Non-pigmented ciliary epithelial cell (primary cell): ENCODE measurements at places on chromosomes 16 and 17.

- DNase-seq, result no peak
Observed at GRCh38 chr17:73681946-73682345, 37.7 kb upstream of the SDK2 start.

GRCh38 chr17:12133183-12133582, 112.5 kb downstream of the MAP2K4 start:
- no peak for DNase-seq

- no peak for DNase-seq
Observed at GRCh38 chr17:42346481-42346880, 41.8 kb downstream of the STAT3 start.

DNA sequence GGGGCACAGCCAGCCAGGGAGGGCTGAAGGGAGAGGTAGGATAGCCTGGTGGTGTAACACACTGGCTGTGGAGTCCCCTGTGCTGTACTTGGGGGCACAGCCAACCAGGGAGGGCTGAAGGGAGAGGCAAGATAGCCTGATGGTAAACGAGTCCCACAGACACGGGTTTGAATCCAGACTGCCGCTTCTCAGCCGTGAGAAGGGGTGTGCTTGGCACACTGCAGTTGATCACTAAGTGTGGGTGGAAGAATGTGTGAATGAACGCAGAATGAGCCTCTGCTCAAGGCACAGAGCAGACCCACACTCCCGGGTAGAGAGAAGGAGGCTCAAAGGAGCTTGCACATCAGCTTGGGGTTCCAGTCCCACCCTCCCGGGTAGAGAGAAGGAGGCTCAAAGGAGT, 71.4 kb downstream of the TIMM22 start:
- DNase-seq, result no peak

GRCh38 chr16:10584981-10585438, 4.6 kb upstream of the EMP2 start:
- DNase-seq, result no peak

DNA sequence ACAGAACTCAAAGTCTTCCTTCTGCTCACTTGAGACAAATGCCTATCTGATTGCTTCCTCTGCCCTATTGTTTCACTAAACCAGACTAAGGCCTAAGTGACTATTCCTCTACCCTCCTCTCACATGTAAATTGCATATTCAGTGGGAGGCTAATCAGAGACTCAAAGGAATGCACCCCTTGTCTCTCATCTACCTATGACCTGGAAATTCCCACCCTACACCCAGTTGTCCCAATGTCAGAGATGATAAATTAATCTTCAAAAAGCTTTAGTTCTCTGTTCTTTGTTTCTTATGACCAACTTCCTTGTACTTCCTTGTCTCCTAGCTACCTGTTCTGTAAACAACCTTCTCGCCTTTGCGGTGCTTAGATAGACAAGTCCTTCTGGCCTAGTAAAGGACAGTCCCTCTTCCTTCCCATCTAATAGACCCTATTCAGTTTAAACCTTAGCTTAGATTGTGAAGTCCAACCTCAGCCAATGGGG, 76.0 kb downstream of the EMP2 start:
- no peak for DNase-seq

GRCh38 chr17:51853857-51854256, 304.7 kb downstream of the CA10 start:
- DNase-seq, result no peak

GRCh38 chr17:80751946-80752581, 207.4 kb downstream of the RPTOR start:
- DNase-seq, result no peak

DNA sequence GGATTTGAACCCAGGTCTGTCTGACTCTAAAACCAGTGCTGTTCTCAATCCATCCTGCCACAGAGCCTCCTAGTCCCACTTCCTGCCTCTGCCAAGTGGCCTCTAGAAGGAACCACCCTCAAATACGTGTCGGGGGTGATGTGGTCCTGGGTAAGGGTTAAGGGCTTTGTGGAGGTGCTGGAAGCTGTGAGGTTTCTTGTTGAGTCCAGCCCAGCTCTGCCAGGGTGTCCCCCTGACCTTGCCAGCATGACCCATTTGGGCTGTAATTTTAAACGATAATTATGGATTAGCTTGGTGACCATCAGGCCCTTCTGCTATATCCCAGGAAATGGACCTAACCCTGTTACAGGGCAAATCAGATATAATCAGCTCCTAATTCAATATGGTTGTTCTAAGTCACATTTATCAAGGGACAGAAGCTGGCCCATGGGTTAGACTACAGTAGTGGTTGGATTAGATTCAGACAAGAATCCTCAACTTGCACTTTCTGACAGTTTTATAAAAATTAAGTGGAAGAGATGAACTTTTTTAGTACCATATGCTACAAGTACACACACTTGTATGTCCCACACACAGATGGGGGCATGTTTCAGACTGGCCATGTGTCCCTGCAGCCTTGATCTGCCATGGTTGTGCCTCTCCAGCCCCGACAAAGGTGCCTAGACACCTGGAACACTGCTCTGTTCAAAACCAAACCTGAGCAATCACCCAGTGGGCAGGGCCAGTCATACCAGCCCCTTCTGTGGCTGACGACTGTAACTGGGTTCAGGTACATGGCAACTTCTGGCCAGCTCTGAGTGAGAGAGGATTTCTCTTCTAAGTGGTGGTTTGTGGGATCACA, 48.0 kb downstream of the SMPD3 start:
- no peak for DNase-seq

DNA sequence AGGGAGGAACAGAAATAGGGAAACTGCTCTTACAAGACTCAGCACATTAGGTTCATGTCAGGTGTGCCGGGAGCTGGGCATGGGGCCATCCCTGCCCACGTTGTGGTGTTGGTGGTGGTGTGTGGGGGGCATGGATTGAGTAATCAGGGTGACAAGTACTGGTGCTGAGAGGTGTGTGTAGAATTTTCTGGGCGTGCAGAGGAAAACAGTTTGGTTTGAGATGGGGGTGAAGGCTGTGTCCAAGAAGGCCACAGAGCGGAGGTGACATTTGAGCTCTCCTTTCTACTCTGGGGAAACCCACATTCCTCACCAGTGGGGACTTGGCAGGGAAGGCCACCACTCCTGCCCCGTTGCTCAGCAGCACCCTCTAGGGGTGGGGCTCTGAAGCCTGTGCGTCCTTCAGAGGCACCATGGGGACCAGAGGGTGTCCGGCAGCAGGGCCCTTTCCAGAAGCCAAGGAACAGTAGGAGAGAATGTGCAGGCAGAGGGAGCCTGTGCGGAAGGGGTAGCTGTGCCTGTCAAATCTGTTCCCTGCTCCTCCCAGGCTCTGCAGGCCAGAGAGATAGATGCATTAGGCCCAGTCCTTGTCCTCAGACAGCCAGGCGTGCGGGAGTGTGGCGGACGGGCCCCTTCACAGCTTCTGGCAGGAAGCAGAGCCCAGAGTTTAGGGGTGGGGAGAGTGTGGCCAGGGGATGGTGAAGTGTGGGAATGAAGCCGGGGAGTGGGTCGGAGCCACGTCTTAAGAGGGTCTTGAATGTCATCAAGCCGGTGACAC, 48.7 kb upstream of the GSE1 start:
- DNase-seq, result no peak

DNA sequence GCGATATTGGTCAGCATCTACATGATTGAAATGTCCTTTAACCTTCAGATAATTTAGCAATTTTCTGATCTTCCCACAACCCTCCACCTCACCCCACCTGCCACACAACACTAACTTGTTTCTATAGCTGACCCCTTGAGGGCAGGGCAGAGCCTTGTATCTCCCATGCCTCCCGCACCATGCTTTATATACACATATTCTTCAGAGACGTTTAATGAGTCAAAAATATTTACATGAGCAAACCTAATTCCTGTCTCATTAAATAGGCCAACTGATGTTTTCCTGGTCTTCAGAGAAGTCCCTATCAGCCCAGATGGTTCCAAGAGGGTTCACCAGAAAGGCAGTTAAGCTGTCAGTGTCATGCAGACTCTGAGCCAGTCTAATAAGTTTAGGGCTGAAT, 6.6 kb upstream of the DHRS7C start:
- no peak for DNase-seq

- no peak for DNase-seq
Observed at GRCh38 chr17:30956764-30957374, 14.0 kb upstream of the RNF135 start.

GRCh38 chr16:19582050-19582831, 26.7 kb downstream of the VPS35L start:
- DNase-seq, result no peak

- DNase-seq, result no peak
Observed at GRCh38 chr16:5024632-5025031, 9.1 kb downstream of the NAGPA start.

DNA sequence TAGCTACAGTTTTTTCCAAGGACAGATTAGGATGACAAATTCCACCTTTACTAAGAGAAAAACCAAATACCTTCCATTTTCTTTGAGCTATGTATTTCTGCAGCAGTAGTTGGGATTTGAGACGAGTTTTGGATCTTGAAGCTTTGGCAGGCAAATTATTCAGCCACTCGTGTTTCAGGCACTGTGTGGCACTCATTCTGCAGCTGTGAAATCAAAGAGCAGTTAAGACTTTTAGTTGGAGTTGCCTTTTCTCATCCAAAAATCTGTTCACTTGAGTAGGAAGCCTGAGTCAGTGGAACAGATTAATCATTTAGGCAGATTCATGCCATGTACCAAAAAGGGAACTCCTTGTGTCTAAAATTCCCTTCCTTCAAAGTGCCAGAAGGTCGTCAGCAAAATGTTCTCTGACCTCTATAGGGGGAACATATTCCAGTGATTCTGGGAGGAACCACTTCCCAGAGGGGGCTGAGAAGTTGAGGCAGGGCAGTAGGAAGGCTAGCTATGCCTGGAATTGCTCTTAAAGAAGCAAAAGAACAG, 20.1 kb downstream of the ORC6 start:
- DNase-seq, result no peak

GRCh38 chr16:19434584-19434983, 16.9 kb downstream of the TMC5 start:
- no peak for DNase-seq

DNA sequence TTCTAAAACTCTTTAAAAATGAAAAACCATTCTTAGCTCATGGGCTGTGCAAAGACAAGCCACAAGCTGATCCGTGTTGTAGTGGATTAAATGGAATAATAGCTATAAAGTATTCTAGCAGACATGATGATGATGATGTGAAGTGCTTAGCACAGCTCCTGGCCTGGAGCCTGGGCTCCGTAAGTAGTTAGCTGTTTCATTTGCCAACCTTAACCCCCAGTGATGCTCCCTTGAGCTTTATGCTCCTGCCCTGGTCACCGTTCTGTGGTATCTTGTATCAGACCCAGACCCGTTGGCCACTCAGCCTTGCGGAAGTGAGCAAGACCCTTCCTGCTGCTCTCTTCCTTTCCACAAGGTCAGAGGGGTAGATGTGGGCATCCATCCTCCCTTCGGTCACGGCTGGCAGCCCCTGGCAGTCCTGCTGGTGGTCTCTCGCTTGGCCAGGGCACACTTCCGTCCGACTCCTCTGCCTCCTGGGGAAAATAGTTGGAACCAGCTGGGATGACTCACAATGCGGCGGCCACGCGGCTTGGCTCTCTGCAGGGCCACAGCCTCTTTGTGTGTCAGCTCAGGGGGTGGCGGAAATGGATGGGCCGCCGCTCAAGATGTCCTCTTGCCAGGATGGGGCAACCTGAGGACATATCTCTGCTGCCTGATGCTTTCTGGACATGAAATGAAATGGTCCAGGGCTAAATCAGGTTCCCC, 79.1 kb downstream of the GPR139 start:
- DNase-seq, result no peak

- DNase-seq, result no peak
Observed at GRCh38 chr17:77442976-77443747, 302.4 kb downstream of the SEC14L1 start.

DNA sequence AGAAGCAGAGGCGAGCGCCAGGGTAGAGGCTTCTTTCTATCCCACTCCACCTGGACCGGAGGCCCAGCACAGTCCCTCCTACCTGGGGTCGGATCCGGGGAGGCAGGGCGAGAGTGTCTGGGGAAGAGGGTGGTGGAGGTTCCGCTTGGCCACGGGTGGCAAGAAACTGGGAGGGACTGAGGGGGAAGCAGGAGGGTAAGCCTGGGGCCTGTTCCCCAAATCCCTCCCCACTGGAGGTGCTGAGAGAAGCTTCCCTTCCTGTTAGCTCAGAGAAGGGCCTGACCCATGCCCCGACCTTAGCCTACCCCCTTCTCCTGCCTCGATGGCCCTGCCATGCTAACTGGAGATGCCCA, 1.8 kb upstream of the TPPP3 start:
- DNase-seq, result no peak

DNA sequence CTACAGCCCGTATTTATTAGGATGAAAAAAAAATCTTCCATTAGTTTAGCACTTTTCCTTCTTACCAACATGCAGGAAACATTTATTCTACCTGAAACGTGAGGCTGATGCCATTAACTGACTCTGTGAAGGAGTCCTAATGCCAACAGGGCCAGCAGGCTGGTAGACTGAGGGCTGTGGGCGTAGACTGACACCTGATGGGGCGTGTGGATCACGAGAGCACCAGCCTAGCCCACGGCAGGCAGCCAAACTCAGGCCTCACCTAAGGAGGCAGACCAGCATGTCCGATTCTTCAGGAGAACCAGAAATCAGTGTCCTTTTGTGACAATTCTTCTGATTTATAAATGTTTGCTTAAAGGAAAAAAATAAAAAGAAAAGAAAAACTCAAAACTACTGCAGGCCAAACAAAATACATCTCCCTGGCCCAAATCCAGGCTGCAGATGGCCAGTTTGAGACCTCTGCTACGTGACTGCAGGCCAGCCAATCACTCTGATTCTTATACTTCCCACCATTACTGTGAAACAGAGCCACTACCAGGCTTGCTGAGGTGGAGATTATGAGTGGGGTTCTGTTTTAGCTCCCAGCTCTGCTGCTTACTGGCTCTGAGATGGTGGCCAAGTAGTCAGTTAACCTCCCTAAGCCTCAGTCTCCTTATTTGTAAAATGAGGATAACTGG, 66.5 kb downstream of the GNAO1 start:
- no peak for DNase-seq

DNA sequence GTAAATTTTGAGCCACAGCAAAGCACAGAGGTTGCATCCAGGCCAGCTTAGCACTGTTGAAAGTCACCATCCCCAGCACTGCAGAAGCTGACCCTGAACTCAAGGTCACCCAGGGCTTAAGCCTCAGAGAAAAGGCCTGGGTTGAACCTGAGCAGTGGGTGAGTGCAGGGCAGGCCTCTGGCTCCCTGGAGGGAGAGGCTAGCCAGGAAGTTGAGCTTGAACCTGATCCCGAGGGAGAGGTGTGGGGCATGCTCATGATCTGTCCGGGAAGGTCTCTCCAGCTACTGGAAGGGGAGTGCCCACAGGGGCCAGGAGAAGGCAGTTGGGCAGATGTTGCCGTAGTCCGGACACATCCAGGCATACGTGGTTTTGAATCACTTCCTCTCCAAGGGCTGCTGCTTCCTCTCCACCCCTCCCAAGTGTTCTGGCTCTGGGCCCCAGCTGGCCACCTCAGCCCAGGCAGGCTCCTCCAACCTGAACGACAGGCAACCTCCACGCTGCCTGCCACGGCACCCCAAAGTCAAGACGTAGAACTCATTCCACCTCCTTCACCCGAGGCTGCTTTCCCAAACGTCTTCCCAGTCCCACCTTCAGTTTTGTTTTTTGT, 18.4 kb downstream of the CARHSP1 start:
- DNase-seq, result no peak

DNA sequence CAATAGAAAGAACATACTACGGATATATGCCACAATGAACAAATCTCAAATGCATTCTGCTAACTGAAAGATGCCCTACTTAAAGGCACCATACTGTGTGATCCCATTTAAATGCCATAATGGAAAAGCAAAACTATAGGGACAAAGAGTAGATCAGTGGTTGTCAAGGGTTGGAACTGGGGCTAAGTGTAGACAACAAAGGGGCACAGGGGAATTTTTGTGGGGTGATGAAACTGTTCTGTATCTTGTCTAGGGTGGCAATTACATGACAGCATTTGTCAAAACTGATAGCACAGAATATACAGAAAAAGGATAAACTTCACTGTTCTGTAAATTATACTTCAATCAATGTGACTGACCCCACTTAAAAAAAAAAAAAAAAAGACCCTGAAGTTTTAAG, 17.7 kb downstream of the GFOD2 start:
- no peak for DNase-seq
